Transverse colon (tissue), 4 donors: ENCODE measurements at places on chromosomes 7 and 10.
A peak's percentile ranks its signal among the peaks of the same experiment; 100 is the strongest.

DNA sequence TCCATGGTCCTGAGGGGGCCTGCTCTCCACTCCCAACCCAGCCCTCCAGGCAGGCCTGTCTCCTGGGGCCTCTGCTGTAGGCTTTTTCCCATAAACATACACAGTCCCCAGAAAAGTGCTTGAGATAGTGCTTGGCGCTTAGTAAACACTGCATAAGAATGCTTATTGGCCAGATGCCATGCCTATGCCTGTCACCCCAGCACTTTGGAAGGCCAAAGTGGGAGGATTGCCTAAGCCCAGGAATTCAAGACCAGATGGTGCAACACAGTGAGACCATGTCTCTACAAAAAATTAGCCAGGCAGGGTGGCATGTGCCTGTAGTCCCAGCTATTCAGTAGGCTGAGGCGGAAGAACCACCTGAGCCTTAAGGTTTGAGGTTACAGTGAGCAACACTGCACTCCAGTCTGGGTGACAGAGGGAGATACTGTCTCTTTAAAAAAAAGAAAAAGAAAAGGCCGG is 24.6 kb upstream of the ASL start:
- DNase-seq = no peak

- peak; percentile 9 for DNase-seq
These were observed 19.1 kb downstream of the PLPP4 start for GRCh38 chr10:120475844-120476791.

GRCh38 chr7:21749378-21749777 is 196.3 kb downstream of the CDCA7L start:
- no peak for DNase-seq

GRCh38 chr10:117861329-117861728 is 185.4 kb downstream of the RAB11FIP2 start:
- no peak for DNase-seq

GRCh38 chr7:142376356-142376997 is 118.6 kb upstream of the PRSS58 start:
- DNase-seq = no peak

- no peak for DNase-seq
These were observed 8.3 kb downstream of the CALD1 start for GRCh38 chr7:134787720-134788119.

DNA sequence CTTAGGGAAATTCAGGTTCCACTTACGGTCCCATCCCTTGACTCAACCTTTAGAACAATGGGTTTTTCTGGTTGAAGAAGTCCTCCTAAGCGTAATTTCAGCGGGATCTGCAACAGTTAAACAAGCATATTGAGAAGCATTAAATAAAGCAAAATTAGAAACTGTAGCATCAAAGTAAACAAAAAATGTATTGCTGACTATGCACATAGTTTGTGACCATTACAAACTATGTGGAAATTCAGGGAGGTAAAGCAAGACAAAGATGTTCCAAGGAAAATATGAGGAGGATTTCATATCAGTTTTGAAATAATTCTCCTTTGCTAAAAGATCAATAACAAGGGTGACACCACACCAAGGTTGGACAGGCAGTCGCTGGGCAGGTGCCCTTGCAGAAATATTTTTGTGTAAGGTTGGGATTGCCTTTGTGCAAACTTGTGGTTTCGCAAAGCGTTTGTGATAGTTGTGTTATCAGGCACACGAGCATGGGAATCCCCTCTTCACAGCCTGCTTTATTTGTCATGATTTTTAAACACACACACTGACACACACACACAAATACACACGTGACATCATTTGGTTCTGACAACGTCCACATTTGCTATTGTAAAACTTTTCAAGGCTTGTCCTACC is 5.4 kb upstream of the CYP3A5 start:
- DNase-seq = no peak

- no peak for DNase-seq
These were observed 388.8 kb upstream of the PHF14 start for GRCh38 chr7:10584886-10585285.

- no peak for DNase-seq
These were observed 89.3 kb upstream of the MACROH2A2 start for GRCh38 chr10:69963178-69963834.

- DNase-seq = no peak
These were observed at the start of gene CALHM3 for GRCh38 chr10:103479135-103479534. Gene CALHM3, minus strand, starts transcription at chr10:103479240. Its CDS starts 208 bp downstream, at chr10:103479032.

- DNase-seq = no peak
These were observed 72.5 kb upstream of the MXI1 start for GRCh38 chr10:110134917-110135316.
